ENCODE measurements at places on chromosomes 4 and X. TPM values are rescaled to one million over a fixed set of nuclear protein-coding genes. Genes with fewer than 3 reads are reported as not detected.

TRAPPC11 gene
- total RNA-seq = 27.0 TPM

XPNPEP2 gene
- not detected for total RNA-seq

GPR34 gene
- not detected for total RNA-seq

PLXNB3 gene
- total RNA-seq = 5.2 TPM

UGT2B15 gene
- not detected for total RNA-seq

All from hair follicular keratinocyte (primary cell).